ENCODE measurements at places on chromosomes 3 and 15.

DNA sequence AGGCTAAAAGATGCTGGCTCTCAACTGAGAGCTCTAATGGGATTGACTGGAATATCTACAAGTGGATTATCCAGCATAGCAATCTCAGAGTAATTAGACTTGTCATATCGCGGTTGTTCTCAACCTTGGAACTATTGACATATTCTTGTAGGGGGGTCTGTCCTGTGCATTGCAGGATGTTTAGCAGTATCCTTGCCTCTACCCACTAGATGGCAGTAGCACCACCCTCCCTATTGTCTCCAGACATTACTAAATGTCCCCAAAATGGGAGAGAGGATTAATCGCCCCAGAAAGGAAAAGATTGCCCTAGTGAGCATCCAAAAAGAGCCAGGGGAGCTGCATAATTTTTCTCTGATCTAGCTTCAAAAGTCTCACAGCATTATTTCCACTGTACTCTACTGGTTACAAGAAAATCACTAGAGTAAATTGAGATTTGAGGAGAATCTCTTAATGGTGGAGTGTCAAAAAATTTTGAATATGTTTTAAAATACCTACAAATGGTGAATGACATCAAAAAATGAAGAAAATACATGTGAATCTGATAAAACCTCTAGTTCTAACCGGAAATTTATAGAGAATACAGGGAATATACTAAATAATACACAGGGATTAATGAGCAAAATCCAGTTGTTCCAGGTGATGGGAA, 388.2 kb upstream of the AGTR1 start:
- peak; percentile 72 for DNase-seq

- peak; percentile 41 for DNase-seq
Observed at GRCh38 chr3:141796081-141796888, 33.1 kb downstream of the GRK7 start.

GRCh38 chr3:157572559-157573270, 69.5 kb upstream of the VEPH1 start:
- DNase-seq, result peak; percentile 74

DNA sequence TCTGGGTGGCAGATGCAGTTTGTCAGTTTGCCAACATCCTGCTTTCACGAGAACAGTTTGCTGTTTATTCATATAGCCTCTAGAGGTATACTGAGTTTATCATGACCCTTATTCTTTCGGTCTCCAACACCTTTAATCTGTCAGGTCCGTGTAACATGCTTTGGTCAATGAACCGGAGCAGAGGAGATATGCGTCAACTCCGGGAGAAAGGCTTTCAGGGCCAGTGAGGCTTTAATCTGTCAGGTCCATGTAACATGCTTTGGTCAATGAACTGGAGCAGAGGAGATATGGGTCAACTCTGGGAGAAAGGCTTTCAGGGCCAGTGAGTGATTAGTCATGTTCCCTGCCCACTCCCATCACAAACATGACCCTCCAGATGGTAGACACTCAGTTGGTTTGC, 16.9 kb upstream of the GPD1L start:
- DNase-seq, result no peak

GRCh38 chr15:69393831-69394491, 20.2 kb upstream of the KIF23 start:
- DNase-seq, result no peak

DNA sequence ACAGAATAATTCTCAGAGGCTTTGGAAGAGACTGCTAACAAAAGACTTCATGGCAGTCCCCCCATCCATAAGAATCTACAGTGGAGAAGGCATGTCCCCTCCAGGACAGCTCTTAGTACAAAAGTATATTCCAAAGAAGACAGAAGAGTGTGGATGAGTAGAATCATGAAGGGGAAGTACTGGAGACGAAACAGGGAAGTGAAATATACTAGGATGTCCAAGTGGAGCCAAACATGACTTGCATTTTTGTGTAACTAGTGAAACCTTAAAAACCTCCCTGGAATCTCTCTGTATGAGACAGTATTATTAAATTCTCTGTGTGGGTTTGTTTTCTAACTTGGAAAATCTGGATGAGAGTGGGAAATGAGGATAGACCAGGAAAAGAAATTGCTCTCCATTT, 312.4 kb downstream of the RSL24D1 start:
- DNase-seq, result no peak

DNA sequence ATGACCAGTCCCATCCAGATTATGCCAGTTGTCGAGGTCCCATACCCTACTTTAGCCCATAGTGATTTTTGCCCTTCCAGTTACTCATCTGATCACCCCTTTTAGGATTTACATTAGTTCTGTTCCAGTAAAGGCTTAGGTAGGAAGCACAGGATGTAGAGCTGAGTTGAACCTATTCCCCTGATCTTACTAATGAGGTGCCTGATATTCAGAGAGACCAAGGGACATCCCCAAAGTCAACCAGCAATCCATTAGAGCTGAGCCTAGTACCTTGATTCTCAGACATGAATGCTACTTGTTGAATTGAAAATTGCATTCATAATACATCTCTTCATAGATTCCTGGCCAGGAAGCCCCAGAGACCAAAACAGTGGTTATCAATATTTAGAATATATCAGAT, 24.7 kb downstream of the CTDSPL start:
- DNase-seq, result no peak

- DNase-seq, result no peak
Observed at GRCh38 chr15:45093622-45094357, 20.2 kb downstream of the DUOX2 start.

- DNase-seq, result peak; percentile 33
Observed at GRCh38 chr3:70631716-70632307, 319.4 kb upstream of the MDFIC2 start.

- no peak for DNase-seq
Observed at GRCh38 chr3:11386465-11387113, 114.4 kb downstream of the ATG7 start.

DNA sequence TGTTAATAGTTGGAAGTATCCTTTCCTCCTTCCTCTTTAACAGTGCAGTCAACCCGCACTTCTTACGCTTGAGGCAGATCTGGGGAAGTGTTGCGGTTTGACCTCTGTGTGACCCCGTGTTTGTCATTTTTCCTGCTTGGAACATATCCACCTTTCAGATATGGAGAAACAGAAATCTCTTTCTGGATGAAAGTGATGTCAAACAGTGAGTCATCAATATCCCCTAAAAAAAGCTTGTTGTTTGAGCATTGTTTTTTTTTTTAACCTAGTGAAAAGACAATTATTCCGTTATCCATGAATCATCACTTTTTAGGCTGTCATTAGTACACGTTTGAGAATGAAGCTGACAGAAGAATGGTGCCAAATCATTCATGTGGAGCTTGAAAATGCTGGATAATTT, 293.7 kb downstream of the ARPP21 start:
- DNase-seq, result no peak

DNA sequence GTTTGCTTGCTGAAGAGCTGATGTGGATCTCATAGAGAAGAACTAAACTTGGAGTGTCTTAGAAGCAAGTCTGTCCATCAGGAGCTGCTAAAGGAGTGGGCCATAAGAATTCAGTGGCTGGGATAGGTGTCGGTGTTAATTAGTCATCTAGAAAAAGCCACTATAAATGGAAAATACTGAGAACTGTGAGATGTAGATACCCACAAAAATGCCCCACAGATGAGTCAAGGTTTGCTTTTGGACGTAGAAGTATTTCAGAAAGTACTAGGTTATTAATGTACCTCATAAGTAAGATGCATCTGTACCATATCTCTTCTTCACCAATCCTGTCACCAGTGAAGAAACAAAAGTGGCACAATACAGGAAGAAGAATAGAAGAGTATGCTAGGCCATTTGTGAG, 530.9 kb upstream of the TGFBR2 start:
- DNase-seq, result no peak

GRCh38 chr3:52056521-52056967, at the start of gene DUSP7:
Gene DUSP7, minus strand, starts transcription at chr3:52056571. Its CDS starts 205 bp downstream, at chr3:52056366.
- peak; percentile 93 for DNase-seq

DNA sequence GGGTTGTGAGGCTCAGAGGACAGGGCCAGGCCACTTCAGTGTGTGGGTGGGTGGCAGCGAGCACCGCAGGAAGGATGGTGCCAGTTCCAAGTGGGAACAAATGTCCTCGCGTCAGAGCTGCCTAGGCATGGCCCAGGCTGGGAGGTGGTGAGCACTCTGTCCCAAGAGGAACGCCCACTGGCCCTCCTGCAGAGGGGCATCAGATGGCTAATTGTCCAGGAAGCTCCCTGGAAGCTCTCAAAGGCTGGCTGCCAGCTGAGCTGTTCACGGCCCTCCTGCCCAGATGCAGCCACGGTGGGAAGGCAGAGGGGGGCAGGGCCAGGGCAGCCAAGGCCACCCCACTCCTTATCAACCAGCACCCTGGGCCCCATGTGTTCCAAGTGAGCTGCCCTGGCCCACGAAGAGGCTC, 55.2 kb downstream of the IQSEC1 start:
- peak; percentile 74 for DNase-seq

- DNase-seq, result no peak
Observed at GRCh38 chr15:57686657-57687056, 19.9 kb upstream of the POLR2M start.

GRCh38 chr3:37229740-37230139, 55.4 kb upstream of the LRRFIP2 start:
- DNase-seq, result no peak

DNA sequence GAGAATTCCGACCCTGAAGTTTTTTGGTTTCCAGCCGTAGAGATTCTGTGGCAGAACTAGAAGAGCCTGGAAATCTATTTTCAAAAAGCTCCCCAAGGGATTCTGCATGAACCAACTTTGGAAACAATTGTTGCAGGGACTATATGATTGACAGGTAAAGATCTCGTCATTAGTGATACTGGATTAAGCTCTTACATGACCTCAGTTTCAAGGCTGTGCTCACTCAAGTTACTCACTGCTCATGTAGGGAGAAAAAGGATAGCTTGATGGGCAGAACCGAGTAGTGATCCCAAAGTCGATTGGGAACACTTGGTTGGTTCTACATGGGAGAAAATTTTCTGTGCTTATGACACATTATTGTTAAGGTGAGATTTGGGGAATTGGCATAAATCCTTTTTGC, 142.3 kb upstream of the RASGRP1 start:
- no peak for DNase-seq

DNA sequence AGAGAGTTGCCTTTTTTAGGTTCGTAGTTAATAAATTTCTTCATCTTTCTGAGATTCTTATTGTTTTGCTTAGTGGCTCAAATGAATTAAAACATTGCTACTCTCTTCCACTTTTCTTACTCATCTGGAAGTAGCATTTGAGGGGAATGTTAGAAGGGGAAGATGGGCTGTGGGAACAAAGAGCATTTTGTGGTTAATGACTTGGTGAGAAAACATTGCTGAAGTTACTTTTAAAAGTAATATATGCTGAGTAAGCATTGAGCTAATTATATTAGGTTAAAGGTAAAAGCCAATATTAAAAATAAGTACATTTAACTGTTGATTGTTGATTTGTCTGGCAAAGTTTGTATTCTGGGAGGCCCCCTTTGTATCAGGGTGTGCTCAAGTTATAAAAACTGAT, 5.7 kb downstream of the MORF4L1 start:
- DNase-seq, result no peak

DNA sequence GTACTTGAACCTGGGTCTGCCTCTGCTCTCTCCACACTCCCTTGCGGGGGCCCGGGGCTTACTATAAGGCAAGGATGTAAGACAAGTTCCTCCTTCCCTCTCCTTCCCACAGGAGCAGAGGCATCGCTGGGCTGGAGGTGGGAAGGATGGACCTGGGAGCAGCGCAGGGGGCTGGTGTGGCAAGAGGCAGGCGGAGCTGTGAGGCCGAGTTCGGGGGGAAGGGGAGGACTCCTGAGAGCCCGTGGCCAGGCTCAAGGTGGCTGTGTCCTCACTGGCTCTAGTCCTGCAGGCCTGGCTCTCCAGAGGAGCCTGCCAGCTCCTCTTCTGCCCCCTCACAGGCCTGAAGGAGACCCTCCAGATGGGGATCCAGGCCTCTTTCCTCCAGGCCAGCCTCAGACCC, 1.0 kb upstream of the NR2E3 start:
- no peak for DNase-seq

DNA sequence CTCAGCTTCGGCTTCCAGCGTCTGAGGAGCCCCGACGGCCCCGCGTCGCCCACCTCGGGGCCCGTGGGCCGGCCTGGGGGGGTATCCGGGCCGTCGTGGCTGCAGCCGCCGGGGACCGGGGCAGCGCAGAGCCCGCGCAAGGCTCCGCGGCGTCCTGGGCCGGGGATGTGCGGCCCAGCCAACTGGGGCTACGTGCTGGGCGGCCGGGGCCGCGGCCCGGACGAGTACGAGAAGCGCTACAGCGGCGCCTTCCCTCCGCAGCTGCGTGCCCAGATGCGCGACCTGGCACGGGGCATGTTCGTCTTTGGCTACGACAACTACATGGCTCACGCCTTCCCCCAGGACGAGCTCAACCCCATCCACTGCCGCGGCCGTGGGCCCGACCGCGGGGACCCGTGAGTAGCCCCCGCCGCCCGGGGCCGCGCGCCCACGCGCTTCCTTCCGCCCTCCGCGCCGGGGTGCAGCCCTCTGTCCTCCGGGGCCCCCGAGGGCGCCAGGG, 462 bp downstream of the EDEM1 start:
- peak; percentile 73 for DNase-seq

DNA sequence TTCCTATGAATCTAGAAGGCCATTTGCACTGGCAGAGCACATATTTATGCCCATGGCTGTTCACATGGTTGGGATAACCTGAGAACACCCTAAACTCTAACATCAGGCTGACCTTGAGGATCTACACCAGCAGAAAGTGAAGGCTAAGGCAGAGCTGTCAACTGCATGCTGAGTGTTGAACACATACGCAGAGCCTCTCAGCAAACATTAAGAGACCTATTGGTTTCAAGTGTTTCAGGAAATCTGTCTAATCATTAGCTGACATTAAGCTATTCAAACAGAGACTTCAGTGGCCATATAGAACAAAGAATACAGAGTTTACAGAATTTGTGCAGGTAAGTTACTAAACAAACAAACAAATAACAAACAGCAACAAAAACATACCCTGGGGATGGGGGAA, 16.1 kb upstream of the SEC61A1 start:
- DNase-seq, result no peak

GRCh38 chr3:40680685-40681657, 156.2 kb downstream of the ZNF621 start:
- no peak for DNase-seq

DNA sequence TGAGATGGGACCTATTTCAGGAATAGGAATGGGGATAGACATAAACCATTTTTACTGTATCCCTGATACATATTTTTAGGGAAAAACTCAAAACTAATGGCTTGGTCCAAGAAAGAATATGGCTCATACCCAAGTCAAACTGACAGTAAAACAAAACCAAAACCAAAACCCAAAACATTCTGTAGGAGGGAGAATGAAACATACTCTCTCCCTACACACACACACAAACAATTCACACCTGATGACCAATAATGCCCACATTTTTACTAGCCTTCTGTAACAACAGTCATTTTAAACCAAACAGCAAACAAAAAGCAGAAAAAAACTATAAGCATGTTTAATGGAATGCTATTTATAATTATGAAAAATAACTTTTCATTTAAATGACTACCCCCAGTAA, 74.9 kb downstream of the NBEAL2 start:
- DNase-seq, result no peak
